ENCODE measurements at places on chromosomes 4 and X. TPM values are rescaled to one million over a fixed set of nuclear protein-coding genes. Genes with fewer than 3 reads are reported as not detected.

CSN1S1 gene
- not detected for total RNA-seq

FGB gene
- 15.9 TPM for total RNA-seq

ZDHHC15 gene
- total RNA-seq, result not detected

NUDT11 gene
- total RNA-seq, result 2.8 TPM

COL25A1 gene
- total RNA-seq, result not detected

CXCL6 gene
- not detected for total RNA-seq

EVC gene
- 11.3 TPM for total RNA-seq

IRF2 gene
- total RNA-seq, result 9.1 TPM

VCX3B gene
- total RNA-seq, result not detected

HAND2 gene
- total RNA-seq, result 0.72 TPM

GBA3 gene
- not detected for total RNA-seq

BRS3 gene
- total RNA-seq, result not detected

NEIL3 gene
- total RNA-seq, result 8.7 TPM

PPM1K gene
- total RNA-seq, result 1.0 TPM

PDHA2 gene
- total RNA-seq, result not detected

TRIM60 gene
- not detected for total RNA-seq
